ENCODE measurements at places on chromosomes 7 and 10.

GRCh38 chr10:8034466-8035005 lies 20.0 kb upstream of the GATA3 start:
- DNase-seq: no peak

GRCh38 chr7:95758187-95758586 lies 14.2 kb upstream of the DYNC1I1 start:
- no peak for DNase-seq

GRCh38 chr7:66953044-66953427 lies 32.0 kb downstream of the TMEM248 start:
- no peak for DNase-seq

DNA sequence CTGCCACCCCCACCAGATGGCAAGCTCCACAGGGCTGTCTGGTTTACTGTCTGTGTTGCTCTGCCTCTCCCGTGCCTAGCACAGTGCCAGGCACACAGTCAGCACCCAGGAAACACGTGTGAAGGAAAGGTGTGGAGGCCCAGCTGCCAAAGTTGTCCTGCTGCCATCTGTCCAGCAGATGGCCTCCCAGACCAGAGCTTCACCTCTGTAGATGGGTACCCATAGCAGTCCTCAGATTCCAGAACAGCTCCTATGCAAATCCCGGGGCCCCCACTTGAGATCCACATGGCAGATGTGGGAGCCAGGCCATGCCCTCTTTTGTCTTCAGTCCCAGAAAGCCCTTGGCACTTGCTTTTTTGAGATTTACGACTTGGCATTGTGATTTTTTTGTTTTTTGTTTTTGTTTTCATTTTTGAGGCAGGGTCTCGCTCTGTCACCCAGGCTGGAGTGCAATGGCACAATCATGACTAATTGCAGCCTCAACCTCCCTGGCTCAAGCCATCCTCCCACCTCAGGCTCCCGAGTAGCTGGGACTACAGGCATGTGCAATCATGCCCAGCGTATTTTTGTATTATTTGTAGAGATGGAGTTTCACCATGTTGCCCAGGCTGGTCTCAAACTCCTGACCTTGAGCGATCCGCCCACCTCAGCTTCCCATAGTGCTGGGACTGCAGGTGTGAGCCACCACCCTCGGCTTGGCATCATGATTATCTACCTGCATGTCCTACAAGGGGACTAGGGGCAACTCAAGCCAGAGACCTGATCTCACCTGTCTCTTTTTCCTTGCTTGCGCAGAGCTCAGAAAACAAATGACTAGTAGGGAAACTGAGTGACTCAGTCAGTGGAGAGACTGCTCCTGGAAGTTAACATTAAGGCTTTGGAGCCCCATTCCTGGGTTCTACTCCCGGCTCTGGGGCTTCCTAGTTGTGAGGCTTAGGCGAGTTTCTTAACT lies 16.9 kb upstream of the PALD1 start:
- DNase-seq: no peak

GRCh38 chr7:71454981-71455380 lies 323.0 kb downstream of the GALNT17 start:
- no peak for DNase-seq

GRCh38 chr10:1665681-1666080 lies 71.6 kb downstream of the ADARB2 start:
- DNase-seq: no peak

GRCh38 chr7:142371586-142372377 lies 113.9 kb upstream of the PRSS58 start:
- DNase-seq: no peak

DNA sequence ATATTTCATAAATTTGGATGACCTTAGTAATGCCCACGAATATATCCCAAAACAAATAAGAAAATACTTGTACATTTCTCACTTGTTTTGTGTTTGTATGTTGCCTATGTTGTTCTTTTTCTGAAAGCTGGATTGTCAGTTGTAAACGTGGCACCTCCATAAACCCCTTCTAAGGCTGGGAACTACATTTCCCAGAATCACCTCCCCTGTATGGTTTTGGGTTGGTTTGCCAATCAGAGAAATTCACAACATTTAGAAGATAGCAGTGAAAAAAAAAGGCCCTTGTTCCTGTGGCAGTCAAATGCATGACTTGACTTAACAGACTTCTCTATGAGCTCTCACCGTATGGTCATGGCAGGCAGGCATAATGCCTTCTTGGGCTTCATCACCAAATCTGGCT lies 676.3 kb upstream of the STEAP1 start:
- no peak for DNase-seq

GRCh38 chr10:21791276-21791675 lies 212.3 kb downstream of the DNAJC1 start:
- no peak for DNase-seq

DNA sequence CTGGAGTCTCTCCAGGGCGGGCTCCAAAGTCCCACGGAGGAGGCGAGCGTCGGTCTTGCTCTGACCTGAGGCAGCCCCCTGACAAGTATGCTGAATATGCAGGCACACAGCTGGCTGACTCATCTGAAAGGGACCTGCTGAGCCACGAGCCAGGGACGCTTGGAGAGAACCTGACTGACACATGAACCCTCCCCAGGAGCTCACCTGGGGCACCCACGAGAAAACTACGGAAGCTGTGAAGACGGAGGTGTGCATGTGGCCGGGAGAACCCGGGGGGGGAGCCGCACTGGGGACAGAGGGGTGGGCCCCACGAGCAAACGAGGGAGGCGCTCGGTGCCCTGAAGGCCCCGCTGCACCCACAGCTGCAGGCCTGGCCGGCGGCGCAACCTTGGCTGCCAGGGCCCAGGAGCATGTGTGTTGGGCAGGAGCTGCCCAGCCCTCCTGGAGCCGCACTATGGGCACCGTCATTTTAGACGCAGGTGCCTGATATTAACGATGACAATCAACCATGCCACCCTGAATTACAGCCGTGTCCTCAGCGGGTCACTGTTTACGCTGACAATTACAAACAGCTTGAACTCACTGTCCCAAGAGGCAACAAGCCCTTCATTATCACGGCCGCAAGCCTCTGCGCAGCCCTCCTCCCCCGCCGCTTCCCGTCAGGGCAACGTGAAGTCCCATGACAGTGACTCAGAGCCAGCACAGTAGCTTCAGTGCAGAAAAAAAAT lies 64.7 kb downstream of the DIP2C start:
- DNase-seq: no peak

Data from stimulated activated CD8-positive, alpha-beta memory T cell treated with anti-CD3 and anti-CD28 coated beads, Interleukin-7, amount 100 ng/mL, for 4 hours (primary cell).